Hematopoietic multipotent progenitor cell (in vitro differentiated cells): ENCODE measurements at places on chromosomes 7 and 10.

DNA sequence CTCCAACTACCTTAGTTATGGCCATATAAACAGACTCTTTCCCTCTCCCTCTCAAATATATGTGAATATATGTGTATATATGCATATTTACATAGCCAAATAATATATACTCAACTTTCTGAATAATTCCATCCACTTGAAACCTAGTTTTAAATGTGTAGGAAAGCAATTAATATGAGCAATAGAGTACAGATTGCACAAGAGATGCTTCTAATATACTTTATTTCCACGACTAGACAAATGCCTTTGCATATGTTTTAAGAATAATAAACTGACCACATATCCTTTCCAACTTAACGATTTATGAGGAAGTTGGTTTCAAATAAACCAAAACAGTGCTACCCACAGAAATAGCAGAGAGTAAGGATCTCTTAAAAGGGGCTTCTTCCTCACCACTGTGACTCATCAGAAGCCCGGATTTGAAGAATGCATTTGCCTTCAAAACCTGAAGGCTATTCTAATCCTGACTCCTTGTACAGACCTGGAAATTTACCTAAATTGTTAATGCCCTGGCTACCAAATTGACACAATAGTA lies 266.3 kb downstream of the AHR start:
- peak; percentile 67 for DNase-seq

DNA sequence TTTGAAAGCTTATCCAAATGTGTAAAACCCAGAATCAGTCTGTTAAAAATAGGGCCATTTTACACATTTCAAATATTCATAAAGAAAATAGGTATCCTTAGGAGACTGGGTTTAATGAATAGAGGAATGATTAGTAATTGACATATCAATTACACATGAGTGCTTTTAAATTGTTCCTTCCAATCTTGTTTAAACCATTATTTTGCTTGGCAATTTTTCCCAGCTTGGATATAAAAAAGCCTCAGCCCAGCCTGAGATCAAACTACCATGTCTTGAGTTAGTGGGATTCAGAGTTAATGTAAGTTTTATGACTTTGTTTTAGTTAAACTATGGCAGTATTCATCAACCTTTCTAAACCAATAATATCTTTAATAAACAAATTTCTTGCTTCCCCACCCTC lies 28.3 kb downstream of the PARP12 start:
- DNase-seq = no peak

DNA sequence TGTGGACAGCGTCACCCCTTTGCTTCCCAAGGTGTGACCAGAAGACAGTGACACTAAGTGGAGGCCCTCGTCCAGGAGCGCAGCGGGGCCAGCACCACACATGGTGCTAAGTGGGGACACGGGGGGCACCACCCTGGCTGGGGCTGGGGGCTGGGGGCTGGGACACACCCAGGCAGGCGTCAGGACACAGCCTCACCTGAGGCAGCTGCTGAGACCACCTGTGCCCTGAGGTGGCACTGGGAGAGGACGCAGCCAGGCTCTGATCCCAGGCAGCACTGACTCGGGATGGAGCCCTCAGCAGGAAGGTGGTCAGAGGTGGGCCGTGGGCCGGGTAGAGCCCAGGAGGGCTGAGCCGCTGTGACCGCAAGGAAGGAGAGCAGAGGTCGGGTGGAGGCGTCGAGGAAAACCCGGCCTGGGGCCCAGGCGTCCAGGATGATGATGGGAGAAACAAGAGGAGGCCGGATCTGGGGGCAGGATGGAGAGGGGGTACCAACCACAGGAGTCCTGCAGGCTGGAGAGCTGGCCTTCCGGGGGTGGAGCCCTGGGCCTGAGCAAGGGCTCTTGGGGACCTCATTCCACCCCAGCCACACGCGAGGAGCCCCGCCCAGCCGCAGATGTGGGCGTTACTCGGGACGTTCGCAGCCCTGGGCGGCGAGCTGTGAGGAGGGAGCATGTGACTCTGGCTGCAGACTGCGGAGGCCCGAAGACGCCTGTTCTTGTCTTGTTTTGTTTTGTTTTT lies 22.5 kb downstream of the LRRC27 start:
- no peak for DNase-seq

GRCh38 chr10:118590334-118590733 lies 5.1 kb downstream of the PRLHR start:
- DNase-seq = no peak

- no peak for DNase-seq
Measured at GRCh38 chr10:112843623-112844022, 106.4 kb upstream of the TCF7L2 start.

- no peak for DNase-seq
Measured at GRCh38 chr10:6333086-6333485, 130.4 kb downstream of the PFKFB3 start.
